CD4-positive, alpha-beta T cell treated with Interferon alpha-2 for 1 hour (primary cell): ENCODE measurements at places on chromosomes 11 and 22.

DNA sequence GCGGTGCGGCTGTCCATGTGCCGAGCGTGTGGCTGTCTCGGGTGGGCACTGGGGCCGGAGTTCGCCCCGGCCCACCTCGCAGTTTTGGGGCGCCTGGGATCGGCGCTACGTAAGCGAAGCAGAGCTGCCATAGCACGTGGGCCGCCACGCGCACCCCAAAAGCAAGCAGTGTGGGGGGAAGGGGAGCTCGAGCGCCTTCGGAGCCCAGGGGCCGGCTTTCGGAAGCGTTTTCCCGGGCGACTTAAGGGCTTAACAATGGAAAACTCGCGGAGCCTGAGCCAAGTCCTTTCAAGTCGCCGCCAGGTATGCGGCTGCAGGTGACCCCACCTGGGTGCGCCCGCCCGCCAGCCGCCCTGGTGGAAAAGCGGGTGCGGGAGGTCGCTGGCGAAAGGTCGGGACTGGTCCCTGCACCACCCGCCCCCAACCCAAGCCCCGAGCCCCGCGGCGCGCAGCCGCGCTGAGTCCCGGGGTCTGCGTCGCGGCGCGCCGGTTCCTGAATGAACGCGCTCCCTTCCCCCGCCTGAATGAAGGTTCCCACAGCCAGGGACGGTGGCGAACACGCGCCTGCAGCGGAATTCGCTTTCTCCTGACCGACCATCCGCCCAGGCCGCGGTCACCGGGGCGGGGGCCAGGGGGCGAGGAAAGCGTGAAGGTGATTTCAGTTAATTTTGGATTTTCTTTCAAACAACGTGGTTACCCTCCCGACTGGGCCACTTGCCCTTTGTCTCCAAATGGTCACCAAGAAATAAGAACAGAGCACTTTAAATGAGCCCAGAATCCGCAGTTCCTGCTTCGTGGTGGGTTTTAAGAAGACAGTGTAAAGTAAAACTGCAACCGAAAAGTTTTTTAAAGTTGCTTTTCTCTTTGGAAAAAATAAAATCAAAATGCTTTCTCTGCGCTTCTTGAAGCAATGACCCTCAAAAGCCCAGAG lies 2.8 kb upstream of the CCND1 start:
- DNase-seq: no peak

GRCh38 chr22:22533417-22533816 lies 13.3 kb upstream of the ZNF280A start:
- no peak for DNase-seq

DNA sequence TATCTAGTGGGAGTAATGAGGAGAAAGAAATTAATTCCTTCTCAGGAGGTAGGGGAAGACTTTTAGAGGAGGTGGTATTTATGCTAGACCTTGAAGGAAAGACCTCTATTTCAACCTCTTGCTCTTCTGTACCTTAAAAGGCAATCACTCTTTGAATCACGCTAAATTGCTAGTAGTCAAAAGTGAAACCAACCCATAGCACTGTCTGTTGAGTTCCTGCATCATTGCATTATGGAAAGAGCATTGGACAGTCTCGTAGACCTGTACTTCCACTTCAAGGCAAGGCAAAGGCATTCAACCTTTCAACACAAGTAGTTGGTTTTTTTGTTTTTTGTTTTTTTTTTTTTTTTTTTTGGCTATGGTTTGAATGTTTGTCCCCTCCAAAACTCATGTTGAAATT lies 770.4 kb downstream of the ETS1 start:
- DNase-seq: no peak

DNA sequence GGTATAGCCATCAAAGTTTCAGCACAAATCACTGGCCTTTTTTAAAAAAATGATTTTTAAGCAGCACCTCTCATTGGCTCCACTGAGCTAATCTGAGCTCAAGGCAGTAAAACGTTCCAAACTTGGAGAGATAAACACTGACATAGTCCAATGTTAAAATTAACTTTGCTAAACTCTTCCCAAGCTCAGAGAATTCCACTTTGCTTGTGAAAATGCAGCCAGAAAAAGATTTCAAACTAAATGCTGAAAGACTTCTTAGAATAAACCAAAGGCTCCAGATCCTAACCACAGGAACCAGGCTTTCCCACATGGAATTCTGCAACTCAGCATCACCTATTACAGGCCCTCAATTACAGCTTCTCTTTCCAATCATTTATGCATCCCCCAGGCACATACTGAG lies 84.7 kb upstream of the GDPD4 start:
- no peak for DNase-seq

DNA sequence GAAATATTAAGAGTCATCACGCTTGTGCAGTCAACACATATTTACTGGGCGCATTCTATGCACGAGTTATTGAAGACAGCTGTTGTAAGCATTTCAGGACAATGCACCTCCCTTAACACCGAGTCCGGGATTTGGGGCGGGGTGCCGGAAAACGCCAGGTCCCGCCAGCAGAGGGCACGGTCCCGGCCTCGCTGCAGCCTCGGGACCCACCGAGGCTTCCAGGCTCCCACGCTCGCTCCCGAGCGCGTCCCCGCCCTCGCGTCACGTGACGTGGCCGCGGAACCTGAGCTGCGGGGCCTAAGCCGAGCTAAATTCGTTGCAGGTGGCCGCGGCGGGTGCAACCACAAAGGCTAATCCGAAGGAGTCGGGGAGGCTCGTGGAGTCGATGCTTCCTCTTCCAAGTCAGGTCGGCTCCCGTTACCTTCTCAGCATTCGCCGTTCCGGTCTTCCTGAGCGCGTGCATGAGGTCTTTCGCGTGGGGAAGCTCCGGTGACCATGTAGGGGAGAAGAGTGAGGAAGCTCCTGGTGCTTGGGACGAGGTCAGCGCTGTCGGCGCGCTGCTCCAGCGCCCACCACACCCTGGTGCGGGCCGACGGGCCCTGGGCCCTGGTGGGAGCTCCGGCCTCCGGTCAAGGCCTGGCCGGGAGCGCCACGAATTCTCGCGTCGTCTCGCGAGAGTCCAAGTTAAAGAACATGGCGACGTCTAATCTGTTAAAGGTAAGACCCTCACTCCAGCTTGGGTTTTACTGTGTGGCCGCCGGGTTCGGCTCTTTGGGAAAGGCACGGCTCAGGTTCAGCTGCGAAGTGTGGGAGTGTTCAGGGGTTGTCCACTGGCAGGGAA lies at the start of gene CUL5:
Gene CUL5, plus strand, starts transcription at position 243 of the 841 bp plus-strand sequence. Its CDS starts 451 bp downstream, at position 694.
- peak; percentile 87 for DNase-seq

- DNase-seq: no peak
These were observed 37.6 kb downstream of the ART5 start for GRCh38 chr11:3604167-3604566.

- DNase-seq: no peak
These were observed 193.1 kb downstream of the IGLL1 start for GRCh38 chr22:23386822-23387580.

GRCh38 chr22:34866495-34867131 lies 199.3 kb upstream of the ISX start:
- no peak for DNase-seq

DNA sequence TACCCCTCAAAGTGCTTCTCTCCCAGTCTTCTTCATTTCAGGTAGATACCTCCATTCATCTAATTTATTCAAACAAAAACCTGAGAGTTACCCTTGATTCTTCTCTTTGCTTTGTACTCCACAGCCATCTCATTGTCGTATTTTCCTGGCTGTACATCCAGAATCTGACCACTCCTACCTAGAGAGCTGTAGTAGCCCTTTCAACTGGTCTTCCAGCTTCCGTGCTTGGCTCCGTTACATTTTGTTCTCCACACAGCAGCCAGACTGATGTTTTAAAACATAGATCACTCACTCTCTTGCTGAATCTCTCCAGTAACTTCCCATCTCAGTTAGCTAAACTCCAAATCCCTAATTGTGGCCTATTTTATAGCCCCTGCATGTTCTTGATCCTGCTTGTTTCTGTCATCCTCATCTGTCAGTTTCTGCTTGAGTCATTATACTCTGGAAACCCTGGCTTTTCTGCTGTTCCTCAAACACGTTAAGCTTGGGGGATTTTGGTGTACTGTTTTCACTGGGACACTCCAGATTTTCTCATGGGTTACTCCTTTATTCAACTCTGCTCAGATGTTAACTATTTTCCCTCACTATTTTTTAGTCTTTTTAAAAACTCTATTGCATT lies 7.4 kb downstream of the SPCS2 start:
- DNase-seq: no peak

GRCh38 chr11:33701302-33702230 lies 940 bp upstream of the C11orf91 start:
- DNase-seq: peak; percentile 19

DNA sequence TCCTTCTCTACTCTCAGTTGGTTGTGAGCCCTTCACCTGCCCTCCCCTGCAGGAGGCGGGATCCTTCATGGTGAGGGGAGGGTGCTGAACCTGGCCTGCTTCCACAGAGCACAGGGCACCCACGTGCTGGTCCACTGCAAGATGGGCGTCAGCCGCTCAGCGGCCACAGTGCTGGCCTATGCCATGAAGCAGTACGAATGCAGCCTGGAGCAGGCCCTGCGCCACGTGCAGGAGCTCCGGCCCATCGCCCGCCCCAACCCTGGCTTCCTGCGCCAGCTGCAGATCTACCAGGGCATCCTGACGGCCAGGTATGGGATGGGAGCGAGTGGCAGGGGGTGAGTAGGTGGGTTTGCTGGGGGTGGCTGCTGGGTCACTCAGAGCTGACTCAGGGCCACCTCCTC lies 6.3 kb downstream of the SSH3 start:
- no peak for DNase-seq

DNA sequence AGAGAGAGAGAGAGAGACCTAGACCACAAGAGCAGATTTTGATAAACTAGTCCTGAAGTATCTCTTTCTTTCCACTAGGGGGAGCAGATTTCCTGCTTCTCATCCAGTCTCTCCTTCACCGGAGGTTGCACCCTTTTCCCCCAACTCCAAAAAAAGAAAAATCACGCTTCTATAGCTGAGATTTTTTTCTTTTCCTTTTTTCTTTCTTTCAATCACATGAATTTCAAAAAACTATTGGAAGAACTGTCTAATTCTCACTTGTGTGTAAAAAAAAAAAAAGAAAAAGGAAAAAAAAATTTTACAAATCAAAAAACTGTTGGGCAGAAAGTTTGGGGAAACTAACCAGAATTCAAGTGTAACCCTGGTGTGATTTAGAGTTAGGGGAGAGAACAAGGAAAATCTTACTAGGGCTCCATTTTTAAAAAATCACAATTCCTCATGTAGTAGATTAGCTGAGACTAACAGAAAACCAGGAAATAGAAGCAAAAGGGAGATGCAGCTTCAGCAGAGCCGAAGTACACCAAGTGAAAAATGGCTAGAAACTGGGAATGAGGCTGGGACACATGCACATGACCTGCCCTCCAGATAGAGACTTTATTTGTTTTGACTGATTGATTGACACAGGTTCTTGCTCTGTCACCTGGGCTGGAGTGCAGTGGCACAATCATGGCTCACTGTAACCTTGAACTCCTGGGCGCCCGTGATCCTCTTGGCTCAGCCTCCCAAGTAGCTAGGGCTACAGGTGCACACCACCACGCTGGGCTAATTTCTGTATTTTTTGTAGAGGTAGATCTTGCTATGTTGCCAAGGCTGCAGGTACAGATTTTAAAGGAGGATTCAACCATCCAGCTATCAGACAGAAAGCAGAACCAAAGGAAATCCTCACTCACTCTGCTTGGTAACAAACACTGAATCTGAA lies 27.1 kb downstream of the SDHD start:
- peak; percentile 50 for DNase-seq

DNA sequence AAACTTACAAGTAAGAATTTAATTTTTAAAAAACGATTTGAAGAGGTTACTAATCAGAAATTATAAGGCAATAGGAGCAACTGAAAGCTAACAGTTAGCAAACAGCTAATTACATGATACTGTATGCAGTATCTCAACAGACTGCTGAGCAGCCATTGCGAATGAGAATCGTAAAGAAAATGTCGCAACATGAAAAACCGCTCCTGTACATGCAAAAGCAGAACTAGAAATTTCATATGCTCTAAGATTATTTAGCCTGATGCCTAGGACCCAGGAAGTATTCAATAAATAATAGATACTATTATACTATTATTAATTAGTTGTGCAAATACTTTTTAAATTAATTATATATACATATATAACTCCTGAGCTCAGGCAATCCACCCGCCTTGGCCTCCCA lies 48.7 kb upstream of the EP300 start:
- DNase-seq: no peak

DNA sequence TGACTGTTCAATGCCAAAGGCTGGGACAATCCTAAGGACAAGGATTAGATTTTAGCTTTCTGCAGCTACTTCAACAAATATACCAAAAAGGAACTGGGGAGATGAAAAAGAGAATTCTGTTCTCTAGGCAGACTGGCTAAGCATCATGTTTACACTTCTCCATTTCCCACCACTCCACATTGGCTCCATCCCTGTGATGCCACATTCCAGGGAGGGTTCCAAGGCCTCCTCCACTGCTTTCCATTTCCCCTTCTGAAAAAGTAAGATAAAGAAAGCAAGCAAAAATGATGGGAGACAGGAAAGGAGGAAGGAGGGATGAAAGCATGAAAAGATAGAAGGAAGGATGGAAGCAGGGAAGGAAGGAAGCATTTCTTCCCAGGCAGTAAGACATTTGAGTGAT lies 315.8 kb downstream of the BLID start:
- DNase-seq: no peak

- DNase-seq: no peak
These were observed 650 bp upstream of the NUP50 start for GRCh38 chr22:45163099-45163450.

GRCh38 chr11:126589492-126589803 lies 234.0 kb downstream of the ST3GAL4 start:
- no peak for DNase-seq

DNA sequence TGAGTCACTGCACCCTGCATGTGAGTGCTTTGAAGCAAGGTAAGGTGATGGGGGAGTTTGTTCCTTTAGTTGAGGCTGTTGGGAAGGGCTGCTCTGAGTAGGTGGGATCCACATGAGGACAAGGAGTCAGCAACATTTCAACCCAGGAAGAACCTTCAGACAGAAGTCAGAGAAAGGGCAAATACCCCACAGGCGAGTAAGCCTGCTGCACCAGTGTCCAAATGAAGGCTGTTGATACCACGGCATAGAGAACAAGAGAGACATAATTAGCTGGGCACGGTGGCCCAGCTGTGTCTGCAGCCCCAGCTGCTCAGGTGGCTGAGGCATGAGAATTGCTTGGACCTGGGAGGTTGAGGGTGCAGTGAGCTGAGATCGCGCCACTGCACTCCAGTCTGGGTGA lies 54.3 kb upstream of the CLMP start:
- DNase-seq: no peak

- DNase-seq: no peak
These were observed 866 bp upstream of the SELENOO start for GRCh38 chr22:50199829-50200460.

DNA sequence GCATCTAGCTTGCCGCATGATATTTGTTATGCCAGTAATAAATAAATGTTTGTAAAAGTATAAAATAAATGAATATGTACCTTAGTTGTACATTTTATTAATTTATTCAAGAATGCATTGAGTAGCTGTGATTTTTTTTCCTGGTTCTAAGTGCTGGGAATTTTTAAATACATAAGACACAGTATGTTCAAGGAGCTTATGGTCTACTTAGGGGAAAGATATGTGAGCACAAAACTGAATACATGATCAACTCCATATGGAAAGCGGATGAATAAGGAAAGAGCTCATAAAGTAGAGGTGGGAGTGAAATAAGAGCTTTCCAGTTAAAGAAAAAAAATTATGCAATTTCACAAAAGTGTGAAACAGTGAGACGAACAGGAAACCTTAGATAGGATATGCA lies 944.2 kb upstream of the CCDC90B start:
- no peak for DNase-seq
